Neural crest cell (in vitro differentiated cells): ENCODE measurements at places on chromosomes 2 and 18.

DNA sequence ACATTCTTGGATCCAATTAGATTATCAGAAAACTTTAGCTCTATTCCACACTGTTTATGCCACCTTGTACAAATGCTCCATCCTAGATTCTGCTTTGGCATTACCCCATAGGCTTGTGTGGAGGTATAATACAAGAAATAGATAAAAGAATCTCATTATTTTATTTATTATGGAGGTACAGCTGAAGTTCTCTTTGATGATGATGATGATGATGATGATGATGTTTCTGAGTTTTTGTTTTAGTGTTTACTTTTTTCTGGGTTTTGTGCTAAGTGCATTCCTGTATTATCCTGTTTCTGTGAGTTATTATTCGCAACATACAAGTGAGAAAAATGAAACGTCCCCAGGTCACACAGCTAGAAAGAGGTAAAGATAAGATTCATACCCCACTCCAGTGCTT lies 43.4 kb downstream of the ANXA4 start:
- no peak for DNase-seq

DNA sequence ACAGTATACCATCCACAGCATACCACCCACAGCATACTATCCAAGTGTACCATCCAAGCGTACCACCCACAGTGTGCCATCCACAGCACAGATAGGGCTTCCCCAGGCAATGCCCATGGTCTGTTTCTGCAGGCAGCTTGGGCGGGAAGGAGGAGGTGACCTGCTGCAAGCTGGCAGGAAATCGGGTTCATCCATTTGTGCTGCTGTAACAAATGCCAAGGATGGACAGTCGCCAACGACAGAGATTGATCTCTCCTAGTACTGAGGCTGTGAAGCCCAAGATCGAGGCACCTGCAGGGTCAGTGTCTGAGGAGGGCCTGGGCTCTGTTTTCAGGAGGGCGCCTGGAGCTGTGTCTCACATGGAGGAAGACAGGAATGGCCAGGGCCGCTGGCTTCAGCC lies 93.6 kb upstream of the SNTG2 start:
- DNase-seq: no peak

- DNase-seq: no peak
Observed at GRCh38 chr2:229748950-229749349, 34.6 kb upstream of the DNER start.

DNA sequence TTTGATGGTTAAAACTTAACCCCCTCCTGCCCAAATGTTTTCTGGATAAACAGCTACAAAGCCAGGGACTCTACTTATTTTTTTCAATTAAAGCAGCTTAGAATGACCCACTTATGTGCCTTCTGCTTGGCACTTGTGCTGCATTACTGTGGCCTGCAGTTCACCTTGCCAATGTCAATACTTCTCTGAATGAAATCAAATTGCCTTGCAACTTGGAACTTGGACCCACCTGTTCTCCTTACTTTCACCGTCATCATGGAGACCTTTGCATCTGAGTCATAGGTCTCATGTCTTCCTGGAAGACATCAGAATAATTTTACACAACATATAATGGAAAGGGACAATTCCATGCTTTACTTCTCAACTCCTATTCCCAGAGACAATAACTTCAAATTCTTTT lies 92.1 kb upstream of the FHL2 start:
- no peak for DNase-seq

DNA sequence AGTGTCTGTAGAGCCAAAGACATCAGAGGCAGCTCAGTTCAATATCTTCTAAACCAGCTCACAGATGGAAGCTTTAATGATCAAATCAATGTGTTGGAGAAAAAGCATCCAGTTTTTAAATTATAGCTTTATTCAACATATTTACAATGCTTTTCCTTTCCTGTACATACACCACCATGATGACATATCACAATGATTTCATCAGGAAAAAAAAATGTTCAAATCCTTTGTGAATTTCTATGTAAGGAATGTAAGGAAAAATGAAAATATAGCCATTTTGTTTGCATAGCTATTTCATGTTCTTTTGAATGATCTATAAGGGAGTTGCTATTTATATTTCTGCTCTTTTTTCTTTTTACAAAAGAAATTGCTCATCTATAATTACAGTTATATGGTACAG lies 134.7 kb upstream of the CDH20 start:
- no peak for DNase-seq

- DNase-seq: no peak
Observed at GRCh38 chr2:220034426-220035130, 407.1 kb downstream of the SLC4A3 start.

DNA sequence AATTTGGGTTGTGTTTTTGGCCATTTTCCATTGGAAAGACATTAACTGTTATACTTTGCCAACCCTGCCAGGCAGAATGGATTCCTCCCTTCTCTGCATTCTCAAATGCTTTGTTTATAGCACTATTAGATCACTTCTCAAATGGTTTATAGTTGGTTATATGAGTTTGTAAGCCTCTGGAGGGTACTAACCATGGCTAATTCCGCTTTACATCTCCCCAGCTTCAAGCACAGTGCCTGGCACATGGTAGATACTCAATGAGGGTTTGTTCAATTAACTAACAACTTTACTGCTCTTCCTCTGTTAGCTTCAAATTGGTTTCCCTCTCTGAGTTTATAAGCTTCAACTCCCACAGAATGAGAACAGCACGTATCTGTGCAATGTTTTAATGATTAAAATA lies 213.5 kb downstream of the SOX11 start:
- DNase-seq: no peak

GRCh38 chr2:196171248-196171871 lies at the start of gene STK17B:
TSS of gene STK17B (minus strand) at chr2:196171578. CDS start at chr2:196163383, 8,195 bp downstream.
- peak; percentile 79 for DNase-seq

DNA sequence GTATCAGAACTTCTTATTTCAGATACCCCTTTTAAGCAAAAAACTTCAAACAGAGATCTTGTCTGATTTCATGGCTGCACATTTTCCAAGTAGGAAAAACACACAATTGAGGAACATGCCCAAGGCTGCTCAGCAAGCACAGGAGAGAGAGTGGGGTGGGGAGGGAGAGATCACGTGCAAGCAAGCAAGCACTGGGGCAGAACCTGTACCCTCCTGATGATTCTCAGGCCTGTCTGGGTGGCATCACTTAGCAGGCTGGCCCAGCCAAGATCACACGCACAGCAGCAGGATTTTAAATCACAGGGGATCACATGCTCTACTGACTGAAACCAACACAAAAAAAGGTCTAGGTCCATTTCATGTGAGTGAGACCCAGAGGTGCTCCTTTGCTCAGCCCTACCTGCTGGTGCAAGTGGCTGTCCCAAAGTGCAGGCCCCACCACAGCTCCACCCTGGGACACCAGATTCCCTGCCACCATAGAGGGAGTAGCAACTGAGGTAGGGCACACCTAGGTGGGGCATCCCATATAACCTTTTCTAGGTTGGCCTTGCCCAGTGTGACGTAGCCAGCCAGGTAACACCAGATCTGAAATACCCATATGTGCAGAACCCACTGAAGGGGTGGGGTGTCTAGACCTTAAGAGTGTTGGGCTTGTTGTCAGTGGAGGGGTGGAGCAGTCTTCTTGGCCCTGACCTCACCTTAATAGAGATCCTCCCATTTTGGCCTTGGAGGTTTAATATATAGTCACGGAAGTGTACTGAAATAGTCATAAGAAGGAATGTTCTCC lies 1.8 kb upstream of the LYPD6B start:
- DNase-seq: no peak

GRCh38 chr2:132804051-132804450 lies 134.0 kb upstream of the LYPD1 start:
- DNase-seq: no peak

GRCh38 chr2:176856683-176857082 lies 355.9 kb upstream of the HNRNPA3 start:
- no peak for DNase-seq

GRCh38 chr2:142315346-142315745 lies 184.5 kb upstream of the LRP1B start:
- DNase-seq: no peak

GRCh38 chr2:224934526-224935188 lies 107.6 kb downstream of the DOCK10 start:
- DNase-seq: no peak

- DNase-seq: no peak
Observed at GRCh38 chr18:22705328-22705727, 227.8 kb upstream of the RBBP8 start.

GRCh38 chr2:102418421-102418961 lies 4.5 kb upstream of the IL18RAP start:
- DNase-seq: no peak

DNA sequence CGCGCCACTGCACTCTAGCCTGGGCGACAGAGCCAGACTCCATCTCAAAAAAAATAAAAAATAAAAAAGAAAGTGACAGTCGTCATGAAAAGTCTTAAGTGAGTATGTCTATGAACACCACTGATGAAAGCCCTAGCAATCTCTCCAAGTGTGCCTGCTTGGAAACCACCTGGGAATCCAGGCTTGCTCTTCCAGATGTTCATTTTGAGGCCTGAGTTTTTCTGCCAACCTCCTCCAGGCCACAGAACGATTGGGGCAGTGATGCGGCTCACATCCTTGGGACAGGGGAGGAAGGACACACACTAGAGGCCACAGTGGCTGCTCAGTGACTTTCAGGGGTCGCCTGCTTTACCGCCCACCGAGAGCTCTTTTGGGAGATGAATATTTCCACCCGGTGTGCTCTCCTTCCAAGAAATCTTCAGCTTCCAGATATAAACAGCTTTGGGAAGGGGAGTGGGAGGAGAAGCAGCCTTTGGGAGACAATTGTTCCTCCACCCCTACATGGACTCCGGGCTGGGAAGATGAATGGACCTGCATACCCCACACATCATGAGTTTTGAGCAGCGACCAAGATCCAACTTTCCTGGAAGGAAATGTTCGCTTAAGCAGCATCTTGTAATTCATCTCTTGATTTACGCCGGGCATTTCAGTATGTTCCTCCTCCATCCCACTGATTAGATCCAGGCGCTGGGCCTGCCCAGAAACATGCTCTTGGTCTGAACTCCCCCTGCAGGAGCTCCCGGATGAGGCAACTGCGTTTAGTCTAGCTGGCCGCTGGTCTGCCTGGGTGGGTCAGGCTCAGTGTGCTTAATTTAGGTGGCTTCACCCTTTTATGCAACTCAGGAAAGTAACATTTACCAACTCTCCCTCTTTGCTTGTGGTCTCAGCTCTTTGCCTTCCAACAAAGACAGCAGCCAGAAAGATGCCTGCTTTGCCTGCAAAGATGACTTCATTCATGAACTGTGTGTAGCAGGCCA lies 6.2 kb upstream of the ARMC9 start:
- DNase-seq: peak; percentile 55

- no peak for DNase-seq
Observed at GRCh38 chr2:65392609-65393008, 39.8 kb downstream of the SPRED2 start.

GRCh38 chr2:159650574-159650973 lies 34.2 kb upstream of the BAZ2B start:
- DNase-seq: no peak

DNA sequence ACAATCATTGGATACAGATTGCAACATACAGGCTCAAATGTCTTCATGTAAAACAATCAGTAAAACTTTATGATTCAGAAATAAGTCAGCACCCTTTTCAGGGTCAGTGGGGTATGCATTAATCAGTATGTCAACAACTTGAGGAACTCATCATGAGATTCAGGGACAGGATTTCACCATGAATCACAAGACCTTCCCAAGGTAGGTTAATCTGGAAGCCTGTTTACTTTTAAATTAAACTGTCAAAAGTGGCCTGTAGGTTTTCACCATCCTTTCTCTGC lies 104.8 kb downstream of the SP100 start:
- DNase-seq: no peak

GRCh38 chr2:179675435-179675834 lies 186.0 kb downstream of the ZNF385B start:
- DNase-seq: no peak

- no peak for DNase-seq
Observed at GRCh38 chr18:29459972-29460371, 1283.0 kb upstream of the CDH2 start.

GRCh38 chr2:122864728-122865127 lies 1109.3 kb downstream of the TSN start:
- no peak for DNase-seq

GRCh38 chr18:29494371-29494770 lies 1317.4 kb upstream of the CDH2 start:
- no peak for DNase-seq

DNA sequence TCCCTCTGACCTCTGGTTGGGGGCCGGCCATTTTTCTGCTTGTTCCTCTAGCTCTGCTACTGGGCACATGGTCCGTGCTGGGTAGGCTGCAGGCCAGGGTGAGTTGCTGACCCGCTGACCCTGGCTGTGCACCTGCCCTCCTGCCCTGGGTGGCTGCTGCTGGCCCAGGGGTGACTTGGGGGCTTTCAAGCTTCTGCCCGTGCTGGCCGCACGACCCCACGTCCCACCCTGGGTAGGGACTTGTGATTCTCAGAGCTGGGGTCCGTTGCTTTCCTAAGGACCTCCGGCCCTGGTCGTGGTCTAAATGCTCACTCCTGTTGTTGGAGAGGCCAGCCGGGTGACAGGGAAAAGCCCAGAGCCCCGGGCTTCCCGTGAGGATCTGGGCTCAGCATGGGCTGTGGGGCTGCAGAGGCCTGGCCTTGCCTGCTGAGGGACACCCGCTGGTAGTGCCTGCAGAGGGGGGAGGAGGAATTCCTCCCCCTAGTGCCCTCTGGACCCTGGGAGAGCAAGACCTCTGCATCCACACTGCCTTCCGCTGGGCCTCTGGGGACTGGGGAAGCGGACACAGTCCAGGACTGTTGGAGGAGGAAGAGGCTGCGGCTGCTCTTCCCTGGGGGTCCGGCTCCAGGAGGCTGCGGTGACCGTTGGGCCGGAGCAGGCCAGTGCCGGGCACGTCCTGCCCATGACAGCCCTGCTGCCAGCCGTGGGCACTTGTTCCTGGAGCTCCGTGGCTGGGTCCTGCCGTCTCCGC lies 6.3 kb upstream of the GAL3ST2 start:
- no peak for DNase-seq

DNA sequence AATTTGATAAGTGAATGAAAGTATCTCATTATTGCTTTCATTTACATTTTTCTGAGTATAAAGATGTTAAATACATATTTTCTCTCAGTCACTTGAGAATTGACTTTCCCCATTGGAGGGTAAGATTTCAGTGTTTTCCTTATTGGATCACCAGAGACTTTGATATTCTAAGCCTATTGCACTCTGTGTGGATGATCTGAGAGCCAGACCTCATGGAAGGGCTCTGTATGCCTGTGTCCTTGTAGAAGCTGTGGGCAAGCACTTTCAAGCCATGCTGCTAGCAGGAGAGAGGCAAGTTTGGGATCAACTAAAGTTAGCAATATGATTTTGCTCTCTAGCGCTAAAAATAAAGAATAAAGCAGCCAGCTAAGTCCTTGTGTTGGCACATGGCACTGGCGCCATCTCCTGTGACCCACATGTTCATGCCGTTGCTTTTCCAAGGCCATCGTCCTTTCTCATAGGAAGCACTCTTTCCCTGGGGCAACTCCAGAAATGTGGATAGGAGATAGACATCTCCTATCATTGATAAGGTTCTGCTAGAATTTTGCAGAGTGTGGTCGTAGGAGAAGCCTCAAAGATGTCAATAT lies 72.6 kb downstream of the AOX1 start:
- no peak for DNase-seq

- no peak for DNase-seq
Observed at GRCh38 chr2:67486041-67486796, 89.1 kb downstream of the ETAA1 start.

GRCh38 chr2:86286516-86286915 lies 50.9 kb downstream of the REEP1 start:
- no peak for DNase-seq

GRCh38 chr2:222708274-222708710 lies 36.8 kb downstream of the MOGAT1 start:
- DNase-seq: peak; percentile 89
